Coronary artery (tissue), 2 donors: ENCODE measurements at places on chromosomes 16 and 17.
A peak's percentile ranks its signal among the peaks of the same experiment; 100 is the strongest.

DNA sequence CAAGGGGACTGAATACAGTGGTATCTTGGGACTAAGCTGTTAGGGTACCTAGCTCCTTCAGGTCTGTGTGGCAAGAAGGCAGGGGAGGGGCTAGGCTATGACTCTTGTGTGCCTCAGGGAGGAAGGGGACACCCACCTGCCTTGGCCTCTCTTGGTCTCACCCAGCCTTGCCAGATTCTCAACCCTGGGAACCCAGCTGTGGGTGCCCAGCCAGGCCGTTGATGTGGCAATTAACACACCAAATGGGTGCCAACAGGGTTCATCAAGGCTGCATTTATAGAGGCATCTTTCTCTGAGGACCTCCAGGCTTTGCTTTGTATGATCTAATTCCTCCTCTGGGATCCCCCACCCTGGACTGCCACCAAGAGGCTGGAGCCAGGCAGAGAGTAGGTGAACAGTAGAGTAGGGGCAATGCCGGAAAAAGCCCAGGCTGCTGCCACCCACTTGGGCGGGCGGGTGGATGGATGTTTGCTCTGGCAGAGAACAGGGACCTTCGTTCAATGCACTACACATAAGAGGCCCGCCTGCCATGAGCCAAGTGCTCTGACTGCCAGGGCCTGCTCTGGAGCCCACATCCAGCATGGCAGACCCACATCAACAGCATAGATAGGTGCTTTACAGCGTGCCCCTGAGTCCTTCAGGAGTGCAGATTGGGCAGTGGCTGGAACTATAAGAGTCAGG lies 3.2 kb upstream of the ASB16 start:
- no peak for DNase-seq

- DNase-seq = no peak
Measured at GRCh38 chr17:49219987-49220386, 9.5 kb downstream of the ABI3 start.

DNA sequence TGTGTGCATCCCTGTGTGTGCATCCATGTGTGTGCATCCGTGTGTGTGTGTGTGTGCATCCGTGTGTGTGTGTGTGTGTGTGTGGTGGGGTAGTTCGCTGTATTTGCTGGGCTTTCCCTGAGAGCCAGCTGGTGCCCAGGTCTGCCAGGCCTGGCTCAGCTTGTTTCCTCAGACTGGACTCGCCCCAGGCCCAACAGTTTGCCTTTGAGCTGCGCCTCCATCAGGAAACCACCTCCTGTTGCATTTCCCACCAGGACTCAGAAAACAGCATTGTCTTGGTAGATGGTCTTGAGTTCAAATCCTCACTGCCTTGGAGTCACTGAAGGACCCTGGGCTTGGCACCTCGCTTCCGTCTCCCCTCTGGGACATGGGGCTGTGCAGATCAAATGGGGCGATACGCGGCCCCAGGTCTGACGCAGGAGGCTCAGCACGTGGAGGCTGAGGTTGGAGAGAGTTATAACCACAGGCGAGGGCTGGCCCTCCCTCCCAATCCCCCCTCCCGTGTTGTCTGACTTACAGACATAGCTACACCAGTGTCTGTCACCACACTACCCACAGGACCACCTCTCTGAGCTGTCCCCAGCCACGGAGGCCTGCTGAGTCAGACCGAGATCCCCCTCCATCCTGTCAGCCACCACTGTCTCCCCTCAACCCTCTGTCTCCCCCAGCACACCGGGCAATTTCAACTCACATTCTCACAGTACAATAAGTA lies 4.7 kb downstream of the ITGAE start:
- no peak for DNase-seq

GRCh38 chr17:10178506-10178991 lies 19.9 kb downstream of the GAS7 start:
- no peak for DNase-seq

- DNase-seq = no peak
Measured at GRCh38 chr17:28141313-28141712, 98.8 kb downstream of the NLK start.

GRCh38 chr17:332023-332422 lies 20.6 kb downstream of the RPH3AL start:
- DNase-seq = no peak

- no peak for DNase-seq
Measured at GRCh38 chr16:30623536-30624283, 13.5 kb upstream of the ZNF689 start.

DNA sequence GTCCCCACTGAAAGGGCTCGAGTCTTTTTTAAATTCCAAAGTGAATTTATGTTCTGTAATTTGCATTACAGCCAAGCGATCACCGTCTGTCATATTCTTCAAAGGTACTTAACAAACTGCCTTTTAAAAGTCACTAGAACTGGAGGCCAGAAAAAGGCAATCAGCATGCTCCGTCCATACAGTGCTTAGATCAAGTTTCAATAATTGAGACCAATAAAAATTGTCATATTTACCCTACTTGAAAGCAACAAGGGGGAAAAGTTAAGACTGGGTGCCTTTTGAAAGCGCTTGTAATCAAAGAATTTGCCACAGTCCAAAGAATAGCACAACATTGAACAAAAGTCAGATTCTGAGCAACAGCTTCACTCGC lies 9.0 kb upstream of the ZFHX3 start:
- DNase-seq = no peak

DNA sequence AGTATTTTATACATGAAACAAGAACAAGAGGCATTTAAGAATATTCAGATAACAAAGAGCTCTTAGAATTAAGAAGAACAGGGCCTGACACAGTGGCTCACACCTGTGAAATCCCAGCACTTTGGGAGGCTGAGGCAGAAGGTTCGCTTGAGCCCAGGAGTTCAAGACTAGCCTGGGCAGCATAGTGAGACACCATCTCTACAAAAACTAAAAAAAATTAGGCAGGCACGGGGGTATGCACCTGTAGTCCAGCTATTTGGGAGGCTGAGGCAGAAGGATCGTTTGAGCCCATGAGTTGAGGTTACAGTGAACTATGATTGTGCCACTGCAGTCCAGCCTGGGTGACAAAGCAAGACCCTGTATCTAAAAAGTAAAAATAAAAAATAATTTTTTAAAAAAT lies 12.5 kb upstream of the BRIP1 start:
- no peak for DNase-seq

- no peak for DNase-seq
Measured at GRCh38 chr17:19897090-19897837, 29.5 kb upstream of the ULK2 start.

GRCh38 chr16:88497561-88498462 lies 44.7 kb downstream of the ZFPM1 start:
- DNase-seq = no peak

- DNase-seq = no peak
Measured at GRCh38 chr17:32849879-32850278, 27.0 kb downstream of the MYO1D start.

DNA sequence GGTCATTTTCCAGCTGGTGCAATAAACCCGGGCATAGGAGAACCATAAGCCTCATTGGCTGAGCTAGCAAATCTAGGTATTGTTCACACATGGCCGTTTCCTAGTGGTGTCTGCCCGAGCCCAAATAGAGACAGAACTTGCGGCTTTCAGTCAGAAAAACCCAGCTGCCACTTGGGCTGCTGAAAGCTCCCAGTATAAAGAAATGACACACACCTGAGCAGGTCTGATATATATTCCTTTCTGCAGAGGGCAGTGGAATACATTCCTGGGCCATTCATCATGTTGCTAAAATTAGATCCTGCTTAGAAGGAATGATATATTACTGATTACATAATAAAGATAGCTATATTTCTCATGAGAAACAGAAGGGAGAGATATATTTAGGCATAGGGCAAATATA lies 83.9 kb upstream of the IRX5 start:
- no peak for DNase-seq

GRCh38 chr17:50487213-50488096 lies 8.8 kb downstream of the RSAD1 start:
- peak; percentile 69 for DNase-seq

DNA sequence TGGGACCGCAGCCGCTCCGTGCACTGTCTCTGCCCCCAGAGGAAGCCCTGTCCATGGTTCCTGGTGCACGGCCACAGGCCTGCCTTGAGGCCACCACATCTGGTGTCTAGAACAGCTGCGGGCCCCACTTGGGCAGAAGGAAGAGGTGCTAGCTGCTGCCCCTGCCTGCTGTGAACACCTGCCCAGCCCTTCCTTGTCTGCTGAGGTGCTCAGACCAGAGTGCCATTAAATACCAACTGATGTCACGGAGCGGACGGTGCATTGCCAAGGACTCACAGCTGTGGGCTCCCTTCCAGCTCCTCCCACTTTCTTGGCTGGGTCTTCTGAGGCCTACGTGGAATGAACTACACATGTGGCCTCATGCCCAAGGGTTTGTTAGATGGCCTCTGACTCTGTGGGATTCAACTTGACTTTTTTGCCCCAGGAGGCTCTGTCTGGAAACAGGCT lies 146.1 kb downstream of the RAB11FIP4 start:
- DNase-seq = no peak

- DNase-seq = no peak
Measured at GRCh38 chr16:23432176-23433128, 20.5 kb downstream of the COG7 start.

GRCh38 chr16:9279291-9280068 lies 188.0 kb downstream of the HAPSTR1 start:
- no peak for DNase-seq

GRCh38 chr17:56798916-56799315 lies 34.8 kb downstream of the C17orf67 start:
- no peak for DNase-seq

- no peak for DNase-seq
Measured at GRCh38 chr17:74539281-74539820, 6.6 kb downstream of the CD300C start.

DNA sequence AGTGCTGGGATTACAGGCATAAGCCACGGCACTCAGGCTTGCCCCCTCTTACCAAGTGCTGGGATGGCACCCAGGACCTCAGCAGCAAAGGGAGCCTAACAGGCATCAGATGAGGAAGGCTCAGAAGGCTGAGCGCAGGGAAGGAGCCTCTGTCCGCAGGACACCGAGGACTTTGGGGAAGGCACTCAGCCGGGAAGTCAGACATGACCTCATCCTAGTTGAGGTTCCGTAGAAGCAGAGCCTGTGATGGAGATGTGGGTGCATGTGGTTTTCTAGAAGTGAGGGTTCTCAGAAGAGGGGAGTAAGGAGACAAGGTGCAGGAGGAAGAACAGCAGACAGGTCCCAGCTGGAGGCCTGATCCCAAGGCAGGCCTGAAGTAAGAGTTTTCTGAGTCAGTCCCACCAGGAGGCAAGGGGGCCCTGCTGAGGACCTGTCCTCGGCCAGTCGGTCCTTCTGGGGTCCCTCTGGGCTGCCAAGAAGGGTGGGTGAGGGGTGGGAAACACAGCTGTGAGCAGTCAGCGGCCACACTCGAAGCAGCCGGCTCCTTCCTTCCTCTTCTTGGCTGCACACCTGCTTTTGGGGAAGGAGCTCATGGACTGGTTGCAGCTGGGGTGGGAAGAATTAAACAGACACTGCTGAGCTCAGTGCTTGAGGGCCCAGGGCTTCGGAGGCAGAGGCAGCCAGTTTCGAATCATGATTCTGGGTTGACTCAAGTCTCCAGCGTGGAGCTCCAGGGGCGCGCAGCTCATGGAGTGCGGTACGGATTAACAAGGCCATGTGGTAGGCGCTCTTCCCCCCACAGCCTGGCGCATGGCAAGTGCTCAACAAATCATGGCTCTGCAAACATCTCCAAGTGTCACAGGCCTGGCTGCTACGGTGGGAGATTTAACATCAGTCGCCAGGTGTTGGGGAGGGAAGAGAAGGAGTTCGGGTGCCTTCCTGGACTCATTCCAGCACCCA lies 38.9 kb upstream of the SNN start:
- DNase-seq = no peak

GRCh38 chr16:46932802-46933201 lies 40.7 kb downstream of the DNAJA2 start:
- DNase-seq = no peak

GRCh38 chr16:11297492-11298142 lies 16.5 kb upstream of the PRM1 start:
- DNase-seq = peak; percentile 88
